ENCODE measurements at places on chromosomes 6 and 20.

DNA sequence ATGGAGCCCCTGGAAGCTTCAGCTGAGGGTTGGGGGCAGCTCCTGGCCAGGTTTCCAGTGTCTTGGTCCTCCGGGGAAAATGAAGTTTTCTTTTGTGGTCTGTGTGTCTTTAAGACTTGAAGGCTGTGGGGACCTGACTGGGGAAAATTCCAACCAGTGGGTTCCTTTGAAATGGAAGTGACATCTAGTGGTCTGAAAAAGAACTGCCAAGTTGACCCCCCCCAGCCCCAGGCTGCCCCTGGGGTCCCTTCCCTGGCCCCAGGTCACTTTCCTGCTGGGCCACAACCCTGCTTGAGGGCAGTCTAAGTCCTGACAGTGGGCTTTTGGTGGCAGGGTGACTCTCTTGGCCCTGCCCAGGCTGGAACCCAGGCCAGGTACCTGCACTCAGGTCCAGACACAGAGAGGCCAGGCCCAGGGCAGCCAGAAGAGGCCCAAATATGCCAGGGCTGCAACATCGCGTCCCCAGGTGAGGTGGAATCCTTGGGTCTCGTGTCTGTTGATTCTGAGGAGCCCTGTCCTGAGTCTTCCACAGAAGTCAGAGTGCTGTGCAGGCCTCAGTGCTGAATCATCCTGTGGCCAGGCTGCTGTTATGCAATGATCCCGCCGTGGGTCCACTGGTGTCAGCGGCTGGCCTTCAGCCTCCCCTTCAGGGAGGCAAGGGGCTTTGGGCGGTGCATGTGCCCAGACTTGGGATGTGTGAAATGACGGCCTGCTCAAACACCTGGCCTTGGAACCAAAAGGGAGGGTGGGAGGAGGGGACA is 68.4 kb downstream of the VEGFA start:
- DNase-seq, result peak; percentile 69

DNA sequence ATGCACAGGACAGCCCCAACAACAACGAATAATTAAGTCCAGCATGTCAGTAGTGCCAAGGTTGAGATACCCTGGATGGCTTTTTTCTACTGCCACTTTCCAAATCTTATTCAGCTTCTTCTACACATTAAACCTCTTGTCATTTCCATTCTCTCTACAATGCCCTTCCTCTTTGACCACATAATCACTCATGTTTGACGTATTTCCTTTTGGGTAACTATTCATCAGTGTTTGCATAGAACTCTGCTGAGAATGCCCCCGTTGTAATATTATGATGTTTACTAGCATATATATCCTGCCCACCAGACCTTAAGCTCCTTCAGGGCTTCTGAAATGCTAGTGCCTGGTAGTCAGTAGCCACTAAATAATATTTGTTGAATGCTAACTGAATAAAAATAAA is 515.3 kb upstream of the RNF217 start:
- no peak for DNase-seq

DNA sequence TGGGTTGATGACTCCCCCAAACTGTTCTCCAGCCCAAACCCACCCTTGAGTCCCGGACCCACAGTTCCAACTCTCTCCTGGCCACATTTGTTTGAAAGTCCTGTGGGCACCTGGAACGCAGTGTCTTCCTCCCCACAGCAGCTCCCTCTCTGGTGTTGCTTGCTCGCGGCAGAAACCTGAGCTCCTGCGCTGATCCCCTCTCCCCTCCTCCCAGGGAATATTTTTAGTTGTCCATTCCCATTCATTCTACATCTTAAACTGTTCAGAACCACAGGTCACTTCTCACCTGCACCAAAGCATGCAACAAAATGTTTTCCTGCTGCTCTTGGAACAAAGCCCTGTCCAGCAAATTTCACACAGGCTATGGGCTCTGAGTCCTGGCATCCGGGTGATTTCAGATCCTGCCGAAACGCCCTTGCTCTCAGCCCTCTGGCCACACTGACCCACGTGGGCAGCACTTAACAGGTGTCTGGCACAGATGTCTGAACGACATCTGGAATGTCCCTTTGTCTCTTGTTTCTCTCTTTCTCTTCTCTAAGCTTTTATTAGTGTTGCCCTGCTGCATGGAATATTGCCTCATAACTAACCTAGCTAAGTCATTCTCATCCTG is 27.0 kb upstream of the PMEPA1 start:
- DNase-seq, result no peak

DNA sequence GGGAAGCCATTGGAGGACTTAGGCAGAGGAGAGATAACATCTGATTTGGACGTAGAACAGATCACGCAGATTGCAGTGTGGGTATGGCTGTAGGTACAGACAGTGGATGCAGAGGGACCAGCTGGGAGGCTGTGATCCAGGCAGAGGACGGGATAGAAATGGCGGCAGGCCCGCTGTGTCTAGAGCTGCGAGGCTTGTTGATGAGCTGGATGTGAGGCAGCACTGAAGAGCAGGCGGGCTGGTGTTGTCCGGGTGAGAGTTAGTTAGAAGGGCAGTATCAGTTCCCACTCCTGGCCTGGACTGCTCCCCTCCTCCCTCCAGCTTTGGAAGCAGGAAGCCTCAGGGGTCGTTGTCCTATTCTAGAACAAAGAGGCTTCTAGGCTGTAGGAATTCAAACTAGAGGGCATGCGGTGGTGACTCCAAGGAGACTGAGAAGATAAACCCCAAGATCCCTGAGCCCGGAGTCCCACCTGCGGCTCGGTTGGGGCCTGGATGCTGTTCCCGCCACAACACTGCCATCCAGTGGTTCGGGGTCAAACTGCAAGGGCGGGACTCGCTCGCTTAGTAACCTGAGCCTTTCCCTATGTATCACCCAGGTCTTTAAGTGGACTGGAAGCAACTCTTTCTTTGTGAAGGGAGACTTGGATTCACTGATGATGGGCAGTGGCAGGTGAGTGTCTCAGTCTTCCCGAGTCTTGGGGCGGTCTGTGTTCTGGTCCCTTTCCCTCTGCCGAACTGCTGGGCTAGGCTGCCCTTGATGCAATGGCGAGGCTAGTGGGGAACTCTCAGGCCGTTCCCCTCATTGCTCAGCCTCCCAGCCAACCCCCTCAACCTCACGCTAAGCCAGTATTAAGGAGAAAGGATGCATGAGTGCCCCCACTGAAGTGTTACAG is 11.2 kb downstream of the TLDC2 start:
- DNase-seq, result peak; percentile 73

DNA sequence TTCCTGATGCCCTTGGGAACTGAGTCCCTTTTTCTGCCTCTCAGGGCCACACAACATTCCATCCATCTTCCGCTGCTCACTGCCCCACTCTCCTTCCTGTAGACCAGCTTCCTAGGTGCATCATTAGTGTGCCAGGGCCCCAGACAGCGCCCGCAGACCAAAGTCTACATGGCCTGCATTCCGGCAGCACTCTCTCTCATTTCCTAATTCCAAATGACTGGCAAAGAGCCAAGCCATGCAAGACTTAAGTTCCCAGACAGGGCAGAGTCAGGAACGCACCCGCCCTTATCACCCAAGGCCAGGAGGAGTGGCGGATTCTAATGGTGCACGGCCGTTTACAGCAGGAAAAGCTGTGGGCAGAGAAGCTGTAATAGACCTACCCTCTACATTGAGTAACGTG is 159.8 kb upstream of the ARID1B start:
- DNase-seq, result peak; percentile 8

- DNase-seq, result no peak
These were observed 60.6 kb downstream of the IGF2R start for GRCh38 chr6:160029525-160029924.

- DNase-seq, result no peak
These were observed 432 bp upstream of the KHDRBS2 start for GRCh38 chr6:62286470-62286843.

DNA sequence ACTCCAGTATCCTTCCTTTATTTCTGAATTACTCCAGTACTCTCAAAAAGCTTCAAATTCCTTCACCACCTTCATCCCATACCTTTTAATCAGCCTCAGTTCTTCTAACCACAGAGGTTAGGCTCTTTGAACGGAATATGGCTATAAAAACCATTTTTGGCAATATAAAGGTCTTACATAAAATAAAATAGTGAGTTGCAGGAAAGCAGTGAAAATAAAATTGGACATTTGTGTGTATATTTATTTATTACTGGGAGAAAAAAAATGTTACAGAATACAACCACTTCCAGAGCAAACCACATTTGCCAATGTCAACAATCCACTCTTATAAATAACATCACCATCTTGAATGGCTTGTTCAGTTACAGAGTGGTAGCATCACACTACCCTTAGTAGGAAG is 7.7 kb downstream of the HDDC2 start:
- DNase-seq, result no peak

DNA sequence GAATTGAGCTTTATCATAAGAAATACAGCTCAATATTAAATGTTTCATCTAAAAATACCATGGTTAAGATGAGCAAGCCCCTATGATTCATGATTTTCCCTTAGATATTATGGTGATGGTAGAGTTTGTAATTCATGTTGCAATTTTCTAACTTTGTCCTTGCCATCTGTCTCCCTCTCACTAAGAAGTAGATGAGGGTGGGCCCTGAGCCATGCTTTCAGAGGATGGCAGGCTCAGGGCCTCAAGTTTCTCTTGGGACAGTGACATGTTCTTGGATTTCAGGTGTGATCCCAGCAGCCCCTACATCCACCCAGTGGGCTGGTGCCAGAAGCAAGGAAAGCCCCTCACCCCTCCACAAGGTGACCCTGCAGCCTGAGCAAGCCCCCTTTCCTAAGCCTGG is 25.6 kb downstream of the L3MBTL1 start:
- DNase-seq, result no peak

GRCh38 chr20:6501061-6501460 is 266.4 kb upstream of the BMP2 start:
- DNase-seq, result no peak

GRCh38 chr6:15661853-15662325 is 939 bp downstream of the DTNBP1 start:
- no peak for DNase-seq

Measured in suppressor macrophage treated with lipopolysaccharide for 1 hour (primary cell).